ENCODE measurements at places on chromosomes 3 and 15. TPM values are rescaled to one million over a fixed set of nuclear protein-coding genes. Genes with fewer than 3 reads are reported as not detected.

CALML4 gene
- 2.3 TPM for total RNA-seq

GRCh38 chr3:40047406-40047805 lies 238.0 kb downstream of the MYRIP start:
- H3K36me3 ChIP-seq: peaks cover 6% of the 10 kb centered on the region
- peak; percentile 47 for DNase-seq
- no peaks in the 10 kb centered on the region for H3K4me1 ChIP-seq
- H3K27ac ChIP-seq: no peak overlapping the region
- no peak overlapping the region for H3K4me3 ChIP-seq

ARL6 gene
- total RNA-seq: 4.7 TPM

PBRM1 gene
- total RNA-seq: 56.9 TPM

DNA sequence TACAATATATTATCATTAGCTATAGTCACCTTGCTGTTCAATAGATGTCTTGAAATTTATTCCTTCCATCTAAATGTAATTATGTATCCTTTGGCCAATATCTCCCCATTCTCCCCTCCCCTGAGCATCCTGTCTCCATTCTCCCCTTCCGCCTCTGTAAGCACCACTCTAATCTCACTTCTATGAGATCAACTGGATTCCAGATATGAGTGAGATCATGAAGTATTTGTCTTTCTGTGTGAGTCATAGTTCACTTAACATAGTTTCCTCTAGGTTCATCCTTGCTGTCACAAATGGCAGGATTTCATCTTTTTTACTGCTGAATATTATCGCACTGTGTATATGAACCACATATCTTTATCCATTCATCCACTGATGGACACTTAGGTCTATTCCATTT lies 148.8 kb upstream of the NDN start:
- no peak overlapping the region for H3K4me3 ChIP-seq
- H3K36me3 ChIP-seq: no peaks in the 10 kb centered on the region
- no peak for DNase-seq
- H3K27me3 ChIP-seq: no peaks in the 10 kb centered on the region
- no peaks in the 10 kb centered on the region for H3K4me1 ChIP-seq
- H3K27ac ChIP-seq: no peak overlapping the region

Measured in MCF 10A (cell line).